Endothelial cell of umbilical vein (primary cell): ENCODE measurements at places on chromosomes 1 and 21. TPM values are rescaled to one million over a fixed set of nuclear protein-coding genes. Genes with fewer than 3 reads are reported as not detected.

GRCh38 chr1:192941722-192942411 lies 117.3 kb downstream of the UCHL5 start:
- H3K27me3 ChIP-seq = no peaks in the 10 kb centered on the region
- DNase-seq = no peak
- no peak overlapping the region for H3K4me3 ChIP-seq
- no peaks in the 10 kb centered on the region for H3K36me3 ChIP-seq

GRCh38 chr1:112011202-112011601 lies 21.7 kb upstream of the KCND3 start:
- no peak overlapping the region for H3K27ac ChIP-seq
- H3K36me3 ChIP-seq = no peaks in the 10 kb centered on the region
- H3K27me3 ChIP-seq = no peaks in the 10 kb centered on the region
- no peaks in the 10 kb centered on the region for H3K4me1 ChIP-seq
- no peak for DNase-seq
- H3K4me3 ChIP-seq = no peak overlapping the region

DNA sequence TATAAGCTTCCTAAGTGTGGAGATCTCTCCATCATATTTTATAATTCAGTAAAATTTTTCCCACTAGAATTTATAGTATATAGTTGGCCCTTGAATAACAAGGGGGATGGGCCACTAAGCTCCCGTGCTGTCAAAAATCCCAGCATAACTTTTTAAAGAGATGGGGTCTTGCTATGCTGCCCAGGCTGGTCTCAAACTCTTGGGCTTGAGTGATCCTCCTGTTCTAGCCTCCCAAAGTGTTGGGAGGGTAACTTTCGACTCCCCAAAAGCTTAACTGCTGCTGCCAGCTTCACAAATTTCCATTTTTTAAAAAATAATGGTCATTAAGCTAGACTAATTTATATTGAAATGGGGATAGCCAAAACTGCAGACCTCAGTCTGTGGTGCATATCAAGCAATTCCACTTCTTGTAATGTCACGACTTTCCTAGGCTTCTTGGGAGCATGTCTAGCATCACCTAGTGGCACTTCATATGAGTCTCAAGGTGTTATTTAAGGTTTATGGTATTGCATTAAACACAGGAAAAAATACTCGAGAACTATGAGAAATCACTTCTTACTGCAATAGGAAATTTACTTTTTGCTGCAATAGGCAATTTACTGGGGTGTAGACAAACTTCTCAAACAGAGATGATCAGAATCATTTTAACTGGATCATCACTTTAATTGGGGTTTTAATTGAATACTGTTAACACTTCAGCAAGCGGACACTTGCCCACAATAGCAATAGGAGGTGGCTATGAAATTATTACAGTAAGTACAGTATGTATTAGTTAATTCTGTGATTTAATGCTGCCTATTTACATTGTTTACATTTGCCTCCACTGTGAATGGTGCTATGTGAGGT lies 19.3 kb upstream of the ACTA1 start:
- H3K36me3 ChIP-seq = peaks cover 4% of the 10 kb centered on the region
- no peak for DNase-seq
- H3K4me3 ChIP-seq = no peak overlapping the region
- no peaks in the 10 kb centered on the region for H3K4me1 ChIP-seq
- no peak overlapping the region for H3K27ac ChIP-seq

DNA sequence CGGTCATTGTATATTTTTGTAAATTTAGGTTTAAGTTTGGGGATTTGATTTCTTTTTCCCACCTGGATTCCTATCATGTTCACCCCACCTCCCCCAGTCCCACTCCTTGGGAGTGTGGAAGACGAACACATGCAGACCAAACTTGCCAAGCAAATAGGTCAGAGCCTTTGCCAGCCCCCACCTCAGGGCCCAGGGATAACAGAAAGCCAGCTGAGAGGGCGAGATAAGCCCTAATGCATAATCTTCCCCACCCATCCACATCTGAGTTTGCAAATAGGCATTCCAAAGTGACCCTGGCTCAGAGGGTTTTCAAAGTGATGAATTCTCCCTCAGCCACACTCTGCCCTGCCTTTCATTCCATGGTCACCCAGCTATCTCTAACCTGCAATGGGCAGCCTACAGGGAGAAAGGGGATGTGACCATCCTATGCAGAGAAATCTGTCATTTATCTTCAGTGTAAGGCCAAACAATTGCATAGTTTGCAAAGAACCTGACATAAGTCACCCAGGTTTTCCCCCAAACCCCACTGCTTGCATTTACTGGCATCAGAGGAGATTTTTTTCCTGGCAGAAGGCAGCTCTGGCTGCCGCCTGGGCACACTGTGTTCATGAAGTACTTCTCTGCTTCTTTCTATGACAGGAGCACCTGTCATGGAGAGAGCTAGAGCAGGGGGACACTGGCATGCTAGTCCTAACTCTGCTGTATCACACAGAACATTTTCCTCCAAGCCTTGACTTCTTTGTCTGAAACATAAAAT lies 69.0 kb upstream of the NFIA start:
- H3K4me1 ChIP-seq = no peaks in the 10 kb centered on the region
- H3K27ac ChIP-seq = no peak overlapping the region
- no peak overlapping the region for H3K4me3 ChIP-seq

GRCh38 chr1:86154571-86155050 lies 2.0 kb downstream of the COL24A1 start:
- H3K27me3 ChIP-seq = peaks cover 34% of the 10 kb centered on the region
- peaks cover 12% of the 10 kb centered on the region for H3K4me1 ChIP-seq
- DNase-seq = no peak

DNA sequence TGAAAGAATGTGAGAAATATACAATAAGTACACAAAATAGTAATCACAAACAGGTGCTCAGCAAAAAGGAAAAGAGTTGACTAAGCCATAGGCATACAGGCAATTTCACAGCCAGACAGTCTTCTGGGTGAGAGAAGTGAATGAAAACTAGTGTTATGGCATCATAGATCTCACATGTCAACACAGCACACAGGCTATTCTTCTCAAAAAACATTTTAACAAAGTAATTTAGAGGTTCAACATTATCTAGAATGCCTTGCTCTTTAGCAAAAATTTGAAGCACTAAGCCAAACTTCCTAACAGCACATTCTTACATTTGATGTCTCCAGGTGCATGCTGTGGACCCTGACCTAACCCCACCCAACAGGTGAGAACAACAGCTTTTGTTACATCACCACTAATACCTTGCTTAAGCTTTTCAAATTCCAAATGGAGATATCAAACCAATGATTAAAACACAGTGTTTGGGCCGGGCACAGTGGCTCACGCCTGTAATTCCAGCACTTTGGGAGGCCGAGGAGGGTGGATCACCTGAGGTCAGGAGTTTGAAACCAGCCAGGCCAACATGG lies 30.5 kb downstream of the OTUD7B start:
- H3K4me1 ChIP-seq = peaks cover 9% of the 10 kb centered on the region
- H3K36me3 ChIP-seq = no peaks in the 10 kb centered on the region
- no peak for DNase-seq
- no peak overlapping the region for H3K4me3 ChIP-seq

GRCh38 chr1:53375440-53375839 lies 47.6 kb upstream of the LRP8 start:
- peaks cover 3% of the 10 kb centered on the region for H3K27me3 ChIP-seq
- DNase-seq = no peak
- no peaks in the 10 kb centered on the region for H3K36me3 ChIP-seq
- no peak overlapping the region for H3K4me3 ChIP-seq
- H3K4me1 ChIP-seq = no peaks in the 10 kb centered on the region

GRCh38 chr1:112714313-112715263 lies 544 bp downstream of the PPM1J start:
- H3K4me1 ChIP-seq = peaks cover 11% of the 10 kb centered on the region
- peak overlapping the region; percentile 40 for H3K4me3 ChIP-seq
- H3K27ac ChIP-seq = no peak overlapping the region
- no peak for DNase-seq

DNA sequence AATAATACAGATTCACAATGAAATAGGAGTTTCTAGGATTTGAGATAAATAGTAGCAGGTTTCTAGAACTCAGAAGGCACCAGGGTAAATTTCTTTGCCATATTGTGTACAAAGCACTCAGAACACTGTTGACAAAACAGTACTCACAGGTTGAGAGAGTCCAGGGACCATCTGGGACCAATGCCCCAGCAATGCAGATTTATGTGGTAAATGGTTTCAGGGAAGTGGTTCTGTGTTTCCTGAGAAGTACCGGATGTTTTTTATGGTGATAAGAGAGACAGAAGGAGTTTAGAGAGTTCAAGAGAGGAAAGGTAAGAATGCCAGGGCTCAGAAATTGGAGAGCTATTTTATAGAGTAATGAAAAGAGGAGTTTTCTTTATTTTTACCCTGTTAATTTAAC lies 29.6 kb upstream of the DIPK1A start:
- no peaks in the 10 kb centered on the region for H3K27me3 ChIP-seq
- H3K36me3 ChIP-seq = no peaks in the 10 kb centered on the region
- DNase-seq = no peak
- H3K4me3 ChIP-seq = no peak overlapping the region
- no peaks in the 10 kb centered on the region for H3K4me1 ChIP-seq

DNA sequence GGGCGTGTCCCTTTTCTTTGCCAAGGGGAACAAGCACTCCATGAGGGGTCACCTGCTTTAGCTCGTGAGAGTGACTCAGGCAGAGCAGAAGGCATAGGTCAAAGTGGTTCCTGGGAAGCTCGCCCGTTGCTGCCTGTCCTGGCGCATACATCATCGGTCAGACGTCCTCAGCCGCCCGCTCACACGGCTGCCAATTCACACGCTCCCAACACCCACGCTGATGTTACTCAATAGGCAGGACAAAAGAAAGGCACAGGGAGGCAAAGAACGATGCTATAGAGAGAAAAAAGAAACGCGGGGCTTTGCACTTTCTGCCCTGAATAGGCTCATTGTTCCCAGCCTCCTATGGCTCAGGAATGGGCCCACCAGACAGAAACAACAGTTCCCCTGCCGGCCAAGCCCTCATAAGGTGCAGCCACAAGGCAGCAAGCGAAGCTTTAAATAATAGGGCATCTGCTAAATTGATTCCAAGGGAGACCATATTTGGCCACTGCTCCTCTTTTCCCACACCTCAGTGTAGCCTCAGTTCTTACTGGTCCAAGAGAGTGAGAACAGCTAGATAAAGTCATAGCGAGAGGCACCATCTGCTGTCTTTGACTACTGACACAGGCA lies 38.7 kb downstream of the VTCN1 start:
- H3K4me1 ChIP-seq = no peaks in the 10 kb centered on the region
- no peak overlapping the region for H3K4me3 ChIP-seq
- no peak for DNase-seq
- no peaks in the 10 kb centered on the region for H3K36me3 ChIP-seq
- H3K27me3 ChIP-seq = no peaks in the 10 kb centered on the region
- no peak overlapping the region for H3K27ac ChIP-seq

DNA sequence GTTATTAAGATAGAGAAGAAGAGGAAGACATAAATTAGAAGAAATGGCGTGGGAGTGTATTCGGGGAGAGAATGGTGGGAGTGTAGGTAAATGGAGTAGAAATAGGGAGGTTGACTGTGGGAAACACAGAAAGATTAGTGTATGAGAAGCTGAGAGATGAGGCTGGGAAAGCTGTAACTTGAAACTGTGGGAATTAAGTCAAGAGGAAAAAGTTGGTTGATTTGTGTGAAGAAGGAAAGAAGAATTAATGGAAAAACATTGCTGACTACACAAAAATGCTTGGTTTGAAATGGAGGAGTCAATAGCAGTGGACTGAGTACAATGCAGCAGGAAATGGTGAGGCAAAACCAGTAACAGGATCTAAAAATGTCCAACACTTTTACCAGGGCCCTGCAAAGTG lies 448.3 kb downstream of the PTPRC start:
- H3K36me3 ChIP-seq = no peaks in the 10 kb centered on the region
- no peaks in the 10 kb centered on the region for H3K4me1 ChIP-seq
- no peak overlapping the region for H3K4me3 ChIP-seq
- H3K27ac ChIP-seq = no peak overlapping the region

GRCh38 chr1:198829944-198830343 lies 191.1 kb downstream of the PTPRC start:
- no peaks in the 10 kb centered on the region for H3K36me3 ChIP-seq
- no peak overlapping the region for H3K27ac ChIP-seq
- peak; percentile 66 for DNase-seq
- H3K4me1 ChIP-seq = peaks cover 13% of the 10 kb centered on the region
- no peak overlapping the region for H3K4me3 ChIP-seq

DNA sequence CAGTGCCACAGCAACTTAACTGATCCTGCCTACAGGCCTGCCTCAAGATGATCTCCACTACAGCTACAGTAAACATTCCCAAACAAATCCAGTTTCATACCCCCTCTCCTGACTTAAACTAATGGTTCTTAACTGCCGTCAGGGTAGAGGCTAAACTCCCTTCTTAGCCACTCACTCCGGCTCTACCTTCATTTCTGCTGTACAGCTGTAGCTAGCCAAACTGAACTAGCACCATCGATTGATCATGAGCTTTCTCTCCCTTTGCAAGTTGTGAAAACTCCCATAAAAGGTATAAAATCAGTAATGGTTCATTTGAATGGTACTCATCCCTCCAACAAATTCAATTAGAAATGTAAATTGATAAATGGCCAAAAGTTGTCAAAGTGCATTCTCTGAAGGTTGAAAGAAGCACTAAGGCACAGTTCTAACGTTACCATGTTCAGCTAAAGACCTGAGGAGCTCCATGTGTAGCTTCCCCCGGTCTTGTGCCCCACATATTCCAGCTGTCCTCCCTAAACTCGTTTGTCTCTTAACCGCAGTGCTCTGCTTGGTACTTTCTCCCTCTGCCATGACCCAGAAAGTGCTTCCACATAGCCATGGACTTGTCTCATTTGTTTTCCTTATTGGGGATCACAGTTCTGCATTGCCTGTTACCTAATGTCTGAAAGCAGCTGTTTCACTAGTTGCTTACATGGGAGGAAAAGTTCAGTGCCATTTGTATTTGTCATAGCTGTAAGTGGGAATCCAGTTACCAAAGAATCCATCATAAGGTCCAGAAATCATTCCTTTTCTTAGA lies 49.8 kb downstream of the DHX9 start:
- no peaks in the 10 kb centered on the region for H3K27me3 ChIP-seq
- peaks cover 18% of the 10 kb centered on the region for H3K36me3 ChIP-seq
- no peak overlapping the region for H3K27ac ChIP-seq
- DNase-seq = no peak

DNA sequence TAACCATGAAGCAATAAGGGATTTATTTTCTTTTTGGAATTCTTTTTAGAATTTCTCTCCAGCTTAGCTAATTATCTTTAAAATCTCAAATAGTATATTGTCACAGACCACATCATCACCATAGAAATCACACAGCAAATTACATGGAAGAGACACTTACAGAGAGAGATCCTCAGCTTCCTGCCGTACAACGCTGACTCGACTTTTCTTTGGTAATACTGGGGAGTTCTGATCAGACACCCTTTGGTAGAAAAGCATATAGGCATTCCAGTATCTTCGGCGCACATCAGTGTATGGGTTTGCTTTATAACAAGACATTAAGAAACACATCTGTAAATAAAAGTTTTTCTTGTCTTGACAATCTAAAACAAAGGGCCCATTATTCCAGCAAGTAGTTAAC lies 55.7 kb downstream of the PCSK9 start:
- no peak for DNase-seq
- no peaks in the 10 kb centered on the region for H3K4me1 ChIP-seq
- H3K4me3 ChIP-seq = no peak overlapping the region
- H3K27me3 ChIP-seq = no peaks in the 10 kb centered on the region
- H3K27ac ChIP-seq = no peak overlapping the region

Gene S100A16
- polyA plus RNA-seq = 1,770 and 2,016 TPM in 2 replicates

Gene KCNK1
- 0.83 and 0.84 TPM in 2 replicates for polyA plus RNA-seq

Gene SLC25A34
- polyA plus RNA-seq = 0.90 and 1.4 TPM in 2 replicates

Gene SELENOF
- 81.3 and 102 TPM in 2 replicates for polyA plus RNA-seq

Gene MFAP2
- polyA plus RNA-seq = 138 and 183 TPM in 2 replicates
